NCI-H1105 treated with DMSO at 0.1 percent for 48 hours (cell line): ENCODE measurements at places on chromosomes 7 and 10.

DNA sequence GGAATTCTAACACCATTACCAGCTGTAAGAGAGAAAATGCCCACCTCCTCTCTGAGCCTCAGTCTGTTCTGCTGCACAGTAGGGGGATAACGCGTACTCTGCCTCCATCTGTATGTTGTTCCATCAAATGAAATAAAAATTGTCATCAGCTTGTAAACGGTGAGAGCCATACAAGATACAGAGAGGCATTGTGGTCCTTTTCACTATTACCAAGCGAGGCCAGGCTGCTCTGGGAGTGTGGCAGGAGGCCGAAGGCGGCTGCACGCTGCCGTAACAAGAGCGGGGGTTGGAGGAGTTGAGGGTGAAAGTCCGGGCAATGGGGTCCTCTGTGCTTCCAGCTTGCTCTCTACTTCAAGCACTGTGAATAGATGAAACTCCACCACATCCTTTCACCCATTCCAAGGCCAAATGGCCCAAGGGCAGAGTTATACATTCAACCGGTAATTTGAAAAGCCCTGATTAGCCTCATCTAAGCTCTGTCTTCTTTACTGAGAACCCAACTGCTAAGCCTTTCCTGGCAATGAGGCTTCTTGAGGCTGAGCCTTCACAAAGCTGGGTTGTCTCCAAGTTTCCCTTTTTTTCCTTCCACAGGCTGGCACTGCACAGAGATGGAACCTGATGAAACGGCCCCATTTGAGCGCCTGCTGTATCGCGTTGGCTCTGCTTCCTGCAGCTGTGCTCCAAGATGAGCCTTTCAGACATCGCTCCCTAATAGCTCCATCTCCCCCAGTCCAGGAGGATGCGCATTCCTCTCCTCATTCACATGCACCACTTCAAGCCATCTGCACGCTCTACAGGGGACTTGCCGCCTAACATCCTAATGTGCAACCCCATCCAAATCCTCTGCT is 47.2 kb downstream of the PYROXD2 start:
- no peak for DNase-seq

DNA sequence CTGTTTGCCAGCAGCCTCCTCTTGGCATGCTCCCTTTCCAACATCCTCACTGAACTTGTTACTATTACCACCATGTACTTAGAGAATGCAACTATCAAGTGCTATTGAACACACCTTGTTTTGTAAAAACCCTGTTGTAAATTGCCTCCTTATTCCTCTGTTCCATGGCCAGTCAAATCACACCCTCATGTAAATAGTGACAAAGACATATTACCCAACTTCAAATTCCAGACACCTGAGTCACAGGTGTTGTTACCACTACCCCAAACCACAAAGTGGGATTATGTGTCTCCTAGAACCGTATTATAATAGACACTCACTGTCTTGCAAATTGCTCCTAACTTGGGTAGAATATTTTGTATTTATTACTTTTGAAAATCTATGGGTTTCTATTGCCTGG is 263.2 kb upstream of the C7orf33 start:
- DNase-seq: no peak

GRCh38 chr7:121307021-121307574 is 21.7 kb upstream of the WNT16 start:
- no peak for DNase-seq

DNA sequence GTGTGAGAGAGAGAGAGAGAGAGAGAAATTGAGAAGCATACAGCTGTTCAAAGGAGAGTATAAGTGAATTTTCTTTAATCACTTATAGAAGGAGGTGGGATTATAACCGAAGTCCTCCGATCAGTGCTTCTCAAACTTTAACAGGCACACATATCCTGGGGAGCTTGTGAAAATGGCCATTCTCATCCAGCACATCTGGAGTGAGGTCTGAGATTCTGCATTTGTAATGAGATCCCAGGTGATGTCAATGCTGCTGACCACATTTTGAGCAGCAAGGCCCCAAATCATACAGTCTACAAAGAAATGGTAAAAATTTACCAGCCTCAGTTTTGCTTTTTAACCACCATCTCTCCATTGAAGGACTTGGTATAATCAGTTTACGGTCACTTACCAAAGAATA is 219.0 kb downstream of the PTEN start:
- DNase-seq: no peak

DNA sequence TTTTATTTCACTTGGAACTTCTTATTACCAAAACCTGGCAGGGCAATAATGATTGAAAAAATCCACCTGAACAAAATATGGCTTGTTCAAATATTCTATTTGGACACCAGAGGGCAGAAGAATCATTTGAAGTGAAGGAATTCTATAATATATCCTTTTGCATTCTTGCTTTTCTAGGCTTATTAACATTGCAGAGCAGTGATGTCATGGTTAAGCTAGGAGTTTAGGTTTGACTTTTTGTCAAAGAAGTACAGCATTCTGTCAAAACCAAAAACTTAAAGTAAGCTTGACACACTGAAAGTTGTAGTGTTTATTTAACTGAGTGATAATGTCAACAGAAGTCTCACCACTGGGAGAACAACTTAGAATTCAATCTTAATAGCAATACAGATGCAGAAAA is 156.0 kb downstream of the SEMA3D start:
- DNase-seq: peak; percentile 22

DNA sequence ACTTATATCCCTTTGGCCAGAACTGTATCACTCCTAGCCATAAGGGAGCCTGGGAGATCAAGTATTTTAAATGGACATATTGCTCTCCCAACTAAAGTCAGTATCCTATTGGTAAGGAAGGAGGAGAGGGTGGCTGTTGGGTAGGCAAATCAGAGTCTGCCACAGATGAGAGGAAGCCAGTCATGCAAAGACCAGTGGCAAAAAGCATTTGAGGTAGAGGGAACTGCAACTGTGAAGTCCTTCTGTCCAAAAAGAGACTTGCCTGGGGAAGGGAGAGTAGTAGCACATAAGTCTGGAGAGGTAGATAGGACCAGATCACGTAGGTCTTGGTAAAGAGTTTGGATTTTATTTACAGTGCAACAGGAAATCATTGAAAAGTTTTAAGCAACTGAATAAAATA is 8.8 kb upstream of the CCNJ start:
- DNase-seq: no peak

DNA sequence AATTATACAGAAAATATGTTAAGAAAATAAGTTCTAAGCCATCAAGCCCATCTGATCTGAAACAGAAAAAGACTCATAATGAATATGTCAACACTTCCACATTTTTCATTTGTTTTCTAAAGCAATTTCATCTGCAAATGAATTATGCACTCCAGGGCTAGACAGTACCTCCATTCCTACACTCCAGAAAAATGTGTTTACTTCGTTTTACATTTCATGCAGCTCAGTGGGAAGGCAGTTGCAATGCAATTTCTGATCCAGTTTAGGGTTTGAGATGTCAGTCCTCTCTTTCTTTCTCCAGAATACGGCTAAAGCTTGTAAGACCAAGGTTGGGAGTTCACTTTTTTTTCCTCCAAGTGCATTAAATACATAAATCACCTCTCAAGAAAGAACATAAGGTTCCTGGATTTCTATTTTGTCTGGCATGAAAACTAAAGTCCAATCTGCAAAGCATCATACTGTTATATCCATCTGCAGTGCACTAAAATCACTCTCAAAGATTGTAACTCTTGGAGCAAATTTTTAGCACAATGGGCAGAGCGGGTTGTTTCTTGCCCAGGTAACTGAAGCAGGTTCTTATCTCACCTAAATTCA is 348.8 kb upstream of the C7orf33 start:
- DNase-seq: no peak

DNA sequence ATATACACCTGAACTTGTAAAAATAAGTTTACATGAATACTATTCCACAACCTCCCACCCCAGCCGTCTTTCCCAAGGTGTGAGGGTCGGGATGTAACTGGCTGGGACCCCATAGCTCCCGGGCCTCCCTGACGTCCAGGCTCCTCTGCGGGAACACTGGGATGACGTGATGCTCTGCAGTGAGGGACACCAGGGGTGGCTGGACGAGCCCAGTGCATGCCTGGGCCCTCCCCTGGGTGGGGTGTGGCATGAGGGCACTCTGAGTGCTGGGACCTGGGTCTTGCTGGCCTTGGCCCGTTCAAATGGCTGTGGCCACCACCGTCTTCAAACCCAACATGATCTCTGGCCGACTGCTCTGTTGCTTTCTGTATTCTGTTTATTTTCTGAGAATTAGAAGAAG is 182.4 kb downstream of the DNAJB6 start:
- DNase-seq: no peak

- peak; percentile 31 for DNase-seq
Measured at GRCh38 chr7:105141068-105141467, 127.1 kb downstream of the KMT2E start.

- no peak for DNase-seq
Measured at GRCh38 chr7:1977876-1978441, 254.8 kb downstream of the MAD1L1 start.

DNA sequence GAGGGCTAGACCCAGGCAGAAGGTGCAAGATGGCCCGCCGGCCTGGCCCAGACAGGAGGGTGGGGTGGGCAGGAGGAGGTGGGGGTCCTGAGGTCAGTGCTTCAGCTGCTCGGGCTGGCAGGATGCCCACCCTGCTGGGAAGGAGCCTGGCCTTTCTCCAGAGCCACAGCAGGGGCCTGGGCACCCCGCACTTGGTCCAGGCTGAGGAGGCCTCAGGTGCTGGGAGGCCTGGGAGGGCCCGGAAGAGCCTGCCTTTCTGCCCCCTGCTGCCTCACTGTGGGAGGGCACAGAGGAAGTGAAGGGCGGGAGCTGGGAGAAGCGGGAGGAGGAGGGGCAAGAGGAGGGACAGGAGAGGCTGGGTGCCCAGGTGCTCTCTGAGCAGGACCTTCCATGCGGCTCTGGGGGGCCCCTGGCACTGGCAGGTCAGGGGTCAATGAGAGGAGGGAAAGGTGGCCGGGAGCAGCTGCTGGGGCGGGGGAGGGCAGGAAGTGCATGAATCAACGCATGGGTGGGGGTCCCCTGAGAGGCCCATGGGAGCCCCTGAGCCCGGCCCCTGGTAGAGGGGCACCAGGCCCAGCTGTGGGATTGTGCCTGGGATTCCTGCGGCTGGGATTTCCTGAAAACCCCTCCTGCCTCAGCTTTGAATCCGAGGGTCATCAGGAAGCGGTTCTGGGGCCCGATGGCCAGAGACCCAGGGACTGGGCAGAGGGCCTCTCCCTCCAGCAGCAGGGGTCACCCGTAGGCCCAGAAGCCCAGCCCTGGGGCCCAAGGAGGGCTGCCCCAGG is 49.9 kb downstream of the PWWP2B start:
- no peak for DNase-seq

DNA sequence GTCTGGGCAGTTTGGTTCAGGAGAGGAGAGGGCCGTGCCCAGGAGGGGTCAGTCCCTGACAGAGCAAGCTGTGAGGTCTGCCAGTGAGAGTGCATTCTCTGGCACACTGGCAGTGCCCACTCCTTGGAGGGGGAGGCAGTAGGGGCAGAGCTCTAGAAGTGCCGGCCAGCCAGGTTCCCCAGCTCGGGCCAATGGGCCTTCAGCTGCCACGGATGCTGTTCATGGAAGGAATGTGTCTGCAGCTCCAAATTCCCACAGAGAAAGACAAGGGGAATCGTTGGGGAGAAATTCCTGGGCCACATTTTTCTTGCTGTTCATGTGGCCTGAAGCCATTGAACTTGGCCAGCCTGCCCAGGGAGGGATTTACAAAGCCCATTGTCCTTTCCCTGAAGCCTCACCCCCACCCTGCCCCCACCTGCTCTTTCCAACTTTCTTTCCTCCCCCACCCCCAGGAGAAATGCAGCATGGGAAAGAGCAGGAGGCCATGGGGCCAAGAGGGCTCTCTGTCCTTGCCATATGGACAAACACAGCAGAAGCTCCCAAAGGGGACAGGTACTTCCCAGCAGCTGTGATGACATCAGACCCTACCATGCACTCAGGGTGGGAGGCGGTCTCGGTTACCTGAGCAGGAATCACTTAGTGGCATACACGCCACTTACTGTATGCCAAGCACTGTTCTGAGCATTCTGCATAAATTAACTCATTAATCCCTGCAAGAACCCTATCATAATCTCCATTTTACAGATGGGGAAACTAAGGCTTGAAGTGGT is 70.7 kb downstream of the ARHGAP22 start:
- DNase-seq: no peak

- no peak for DNase-seq
Measured at GRCh38 chr10:122296363-122297120, 25.4 kb downstream of the BTBD16 start.

DNA sequence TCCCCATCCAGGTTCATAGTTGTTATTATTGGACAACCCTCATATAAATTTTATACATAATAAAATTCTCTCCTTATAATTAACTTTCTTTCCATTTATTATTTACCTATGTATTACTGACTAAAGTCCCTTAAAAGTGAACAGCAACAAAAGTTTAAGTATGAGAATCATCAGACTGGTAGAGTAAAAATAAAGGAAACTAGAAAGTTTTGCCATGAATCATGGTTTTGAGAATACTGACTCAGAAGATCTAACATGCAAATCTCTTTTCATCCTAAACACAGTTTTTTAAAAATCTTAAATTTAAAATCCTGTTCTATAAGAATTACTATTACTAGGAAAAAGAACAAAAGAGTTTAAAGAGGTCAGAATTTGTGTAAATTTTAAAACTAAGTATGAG is 32.1 kb downstream of the HERC4 start:
- DNase-seq: no peak

- DNase-seq: no peak
Measured at GRCh38 chr10:131896403-131896802, 4.4 kb upstream of the PPP2R2D start.

- DNase-seq: no peak
Measured at GRCh38 chr10:112137154-112137987, 46.2 kb downstream of the GPAM start.

DNA sequence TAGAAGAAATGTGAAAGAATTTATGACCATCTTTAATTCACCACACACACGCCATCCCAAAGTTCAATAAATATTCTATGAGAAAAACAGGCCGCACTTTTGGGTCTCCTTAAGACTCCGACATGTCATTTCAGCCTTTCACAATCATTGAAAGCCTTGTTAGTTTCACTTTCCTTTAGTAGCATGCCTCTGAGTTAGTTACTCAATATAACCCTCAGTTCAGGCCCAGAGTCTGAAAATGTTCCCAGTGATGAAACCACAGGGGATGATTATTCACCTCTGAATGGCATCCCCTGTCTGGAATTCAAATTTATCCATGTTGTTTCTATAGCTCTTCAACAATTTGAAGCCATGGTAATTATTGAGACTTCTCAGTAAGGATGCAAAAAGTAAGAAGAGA is 278.1 kb upstream of the NRP1 start:
- DNase-seq: no peak

- DNase-seq: no peak
Measured at GRCh38 chr7:67913604-67914003, 917.0 kb downstream of the TYW1 start.

GRCh38 chr10:127880557-127880956 is 12.2 kb downstream of the CLRN3 start:
- no peak for DNase-seq

DNA sequence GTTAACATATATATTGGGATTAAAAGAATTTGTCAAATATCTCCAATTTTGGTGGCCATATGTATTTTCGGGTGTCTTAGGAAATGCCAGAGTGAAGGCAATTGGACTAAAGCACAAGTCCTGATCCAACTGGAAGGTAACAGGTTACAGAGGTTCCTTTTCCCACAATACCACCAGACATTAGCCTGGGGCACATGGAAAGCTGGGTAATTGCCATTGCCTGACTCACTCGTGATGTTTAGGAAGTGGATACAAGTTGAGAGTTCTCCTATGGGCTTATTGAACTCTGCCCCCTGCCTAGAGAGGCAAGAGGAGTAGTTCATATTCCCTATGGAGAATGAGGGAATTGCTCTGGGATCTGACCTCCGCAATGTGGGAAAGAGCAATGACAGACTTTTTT is 5.7 kb downstream of the DNAH11 start:
- no peak for DNase-seq
